Chondrocyte (in vitro differentiated cells): ENCODE measurements at places on chromosomes 12 and 14. TPM values are rescaled to one million over a fixed set of nuclear protein-coding genes. Genes with fewer than 3 reads are reported as not detected.

Gene DCAF11
- 30.7 to 41.5 TPM (median 32.9 TPM) in 3 replicates for total RNA-seq

DNA sequence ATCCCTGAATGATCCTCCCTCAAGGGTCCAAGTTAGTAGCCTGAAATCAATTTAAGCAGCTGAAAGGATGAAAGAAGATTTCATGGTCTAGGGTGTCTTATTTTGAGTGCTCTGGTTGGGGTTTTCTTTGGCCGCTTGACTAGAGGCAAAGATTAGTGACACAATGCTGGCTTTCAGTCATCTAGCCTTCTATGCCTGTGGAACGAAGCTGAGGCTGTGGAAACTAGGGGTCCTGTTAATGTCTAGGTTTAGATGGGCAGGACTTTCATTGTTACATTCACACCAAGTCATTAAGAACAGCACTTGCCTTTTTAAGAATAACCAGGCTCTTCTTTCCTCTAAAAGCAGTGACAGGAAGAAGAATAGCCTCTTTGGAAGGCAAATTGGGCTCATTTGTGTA is 253.8 kb upstream of the E2F7 start:
- DNase-seq: no peak

Gene ARHGEF25
- 29.0 to 30.6 TPM (median 29.5 TPM) in 3 replicates for total RNA-seq

Gene TMEM117
- 15.5 to 20.0 TPM (median 15.5 TPM) in 3 replicates for total RNA-seq

DNA sequence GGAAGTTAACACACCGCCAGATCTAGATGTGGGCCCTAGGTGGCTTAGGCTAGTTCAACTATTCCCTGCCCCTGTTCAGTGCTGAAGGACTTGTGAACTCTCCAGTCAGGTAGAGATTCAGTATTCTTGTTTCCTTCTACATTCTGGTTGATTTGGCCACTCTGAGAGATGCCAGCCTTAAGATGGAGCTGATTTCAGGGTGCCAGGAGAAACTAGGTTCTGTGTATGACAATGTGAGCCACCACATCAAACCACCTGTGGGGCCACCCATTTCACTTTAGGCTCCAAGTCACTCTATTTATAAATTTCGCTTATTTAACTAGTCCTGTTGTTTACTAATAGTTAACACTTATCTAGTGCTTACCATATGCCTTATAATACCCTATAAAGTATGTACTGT is 26.0 kb downstream of the FRMD6 start:
- DNase-seq: no peak

DNA sequence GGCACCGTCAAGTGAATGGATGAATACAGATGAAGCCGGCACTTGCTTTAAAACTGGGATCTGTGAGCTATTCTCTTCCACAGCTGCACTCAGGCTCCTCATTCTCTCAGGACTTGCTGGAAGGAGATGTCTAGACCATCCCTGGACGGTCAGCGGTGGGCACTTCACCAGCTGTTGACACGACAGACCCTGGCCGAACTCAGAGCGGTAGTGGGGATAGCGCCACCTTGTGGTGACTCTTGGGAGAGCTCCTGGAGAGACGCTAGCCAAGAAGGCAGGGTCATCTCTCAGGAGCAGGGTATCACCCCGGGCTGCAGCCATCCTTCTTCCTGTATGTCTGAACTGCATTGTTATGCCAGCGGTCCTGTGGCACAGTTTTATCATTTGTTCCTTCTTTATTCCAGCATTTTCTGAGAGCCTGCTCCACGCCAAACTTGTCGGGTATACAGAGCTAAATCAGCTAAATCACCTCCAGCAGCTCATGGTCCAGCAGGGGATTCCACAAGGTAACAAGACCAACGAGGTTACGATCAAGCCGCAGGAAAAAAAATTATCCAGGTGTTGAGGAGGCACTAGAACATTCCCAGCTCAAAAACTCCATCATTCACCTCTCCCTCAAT is 10.0 kb downstream of the WNT1 start:
- no peak for DNase-seq

GRCh38 chr14:85762526-85762925 is 232.6 kb downstream of the FLRT2 start:
- DNase-seq: no peak

DNA sequence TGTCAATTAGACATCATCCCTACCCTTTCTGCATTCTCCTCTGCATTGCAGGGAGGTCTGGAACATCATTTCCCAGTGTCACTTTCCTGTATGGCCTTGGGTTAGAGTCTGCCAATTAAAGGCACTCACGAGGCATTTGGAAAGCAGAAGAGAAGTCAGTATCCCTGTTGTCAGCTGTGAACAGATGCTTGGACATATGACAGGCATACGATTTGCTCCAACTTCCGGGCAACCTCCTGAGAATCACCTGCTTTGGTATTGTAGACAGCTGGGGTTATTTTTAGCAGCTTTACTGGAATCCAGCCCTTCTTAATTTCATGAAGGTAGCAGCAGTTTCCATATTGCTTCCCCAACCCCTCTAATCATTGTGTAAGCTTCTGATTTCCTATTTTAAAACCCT is 88.7 kb upstream of the DHRS4 start:
- DNase-seq: no peak

DNA sequence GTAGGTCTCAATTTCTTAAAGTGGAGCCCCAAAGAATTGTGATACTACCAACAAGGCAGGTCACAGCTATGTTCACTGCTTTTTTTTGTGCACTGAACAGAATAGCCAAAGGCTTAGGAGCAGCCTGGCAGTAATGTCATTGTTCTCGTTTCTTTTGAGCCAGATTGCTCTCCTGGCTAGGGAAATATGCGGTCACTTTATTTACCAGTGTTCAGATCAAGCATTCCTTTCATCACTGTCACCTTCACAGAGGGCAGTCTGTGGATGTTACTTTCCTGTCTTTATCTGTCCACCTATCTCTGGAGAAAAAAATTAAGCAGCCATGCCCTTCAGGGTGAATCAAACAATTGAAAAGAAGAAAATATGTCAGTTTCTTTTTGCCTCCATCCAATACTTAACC is 159.6 kb downstream of the BTG1 start:
- no peak for DNase-seq

DNA sequence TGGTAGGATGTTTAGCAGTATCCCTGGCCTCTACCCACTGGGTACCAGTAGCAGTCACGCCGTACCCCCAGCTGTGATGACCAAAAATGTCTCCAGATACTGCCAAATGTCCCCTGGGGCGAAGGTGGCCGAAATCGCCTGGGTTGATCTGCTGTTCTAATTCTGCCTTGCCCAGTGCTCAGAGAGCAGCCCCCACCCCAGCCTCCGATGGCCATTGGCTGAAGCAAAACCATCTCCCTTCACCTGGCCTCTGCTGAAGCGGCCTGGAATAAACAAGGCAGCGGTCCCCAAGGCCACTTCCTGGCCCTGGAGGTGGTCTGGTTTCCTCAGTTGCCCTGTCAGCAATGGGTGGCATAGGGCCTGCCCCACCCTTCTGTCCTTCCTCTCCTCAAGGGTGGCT is 298.4 kb downstream of the CACNA1C start:
- DNase-seq: no peak

Gene COCH
- total RNA-seq: 4.2 to 15.6 TPM (median 14.7 TPM) in 3 replicates

- no peak for DNase-seq
These were observed 827.9 kb downstream of the BCL11B start for GRCh38 chr14:98444077-98444476.

DNA sequence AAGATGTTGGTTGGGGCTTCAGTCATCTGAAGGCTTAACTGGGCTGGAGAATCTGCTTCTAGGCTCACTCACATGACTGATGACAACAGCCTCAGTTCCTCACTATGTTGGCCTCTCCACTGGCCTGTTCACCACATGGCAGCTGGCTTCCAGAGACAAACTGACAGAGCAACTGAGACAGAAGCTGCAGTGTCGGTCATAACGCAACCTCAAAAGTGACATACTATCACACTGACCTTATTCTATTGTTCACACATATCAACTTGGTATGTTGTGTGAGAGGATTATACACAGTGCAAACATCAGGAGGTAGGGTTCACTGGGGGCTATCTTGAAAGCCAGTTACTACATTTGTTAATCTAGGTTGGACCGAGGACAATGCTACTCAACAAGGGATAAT is 92.9 kb downstream of the PAWR start:
- no peak for DNase-seq

DNA sequence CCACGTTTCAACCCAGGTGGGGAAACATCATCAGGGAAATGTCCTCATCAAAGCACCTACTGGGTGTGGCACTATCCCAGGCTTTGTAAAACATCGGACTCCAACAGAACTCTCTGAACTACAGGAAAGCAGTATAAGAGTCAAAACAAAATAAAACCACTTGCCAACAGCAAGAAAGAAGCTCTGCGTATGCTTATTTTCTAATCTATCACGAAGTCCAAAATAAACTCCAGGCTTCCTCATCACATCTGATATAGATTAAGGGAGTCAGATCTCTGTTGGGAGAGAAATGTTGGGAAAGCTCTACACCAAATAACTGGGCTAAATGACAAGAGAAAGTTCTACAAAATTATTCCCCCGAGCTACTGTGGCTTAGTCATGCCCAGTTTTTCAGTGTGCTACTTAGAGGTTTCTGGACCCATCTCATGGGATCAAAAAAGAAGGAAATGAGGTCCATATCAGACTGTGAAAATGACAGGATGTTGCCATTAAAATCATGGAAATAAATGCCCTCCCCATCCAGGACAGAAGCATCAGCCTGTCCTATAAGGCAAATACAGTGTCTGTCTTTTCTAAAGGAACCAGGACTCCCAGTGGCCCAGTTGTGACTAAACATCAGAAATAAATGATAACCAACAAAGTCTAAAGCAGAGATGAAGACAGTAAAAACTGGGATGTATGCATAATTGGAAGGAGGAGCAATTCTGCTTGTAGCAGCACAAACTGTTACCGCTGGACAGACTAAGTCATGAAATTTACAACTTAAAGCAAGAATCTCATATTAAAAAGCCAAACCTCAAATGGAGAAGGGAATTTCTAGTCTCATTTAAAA is 149.5 kb downstream of the STXBP6 start:
- DNase-seq: no peak

DNA sequence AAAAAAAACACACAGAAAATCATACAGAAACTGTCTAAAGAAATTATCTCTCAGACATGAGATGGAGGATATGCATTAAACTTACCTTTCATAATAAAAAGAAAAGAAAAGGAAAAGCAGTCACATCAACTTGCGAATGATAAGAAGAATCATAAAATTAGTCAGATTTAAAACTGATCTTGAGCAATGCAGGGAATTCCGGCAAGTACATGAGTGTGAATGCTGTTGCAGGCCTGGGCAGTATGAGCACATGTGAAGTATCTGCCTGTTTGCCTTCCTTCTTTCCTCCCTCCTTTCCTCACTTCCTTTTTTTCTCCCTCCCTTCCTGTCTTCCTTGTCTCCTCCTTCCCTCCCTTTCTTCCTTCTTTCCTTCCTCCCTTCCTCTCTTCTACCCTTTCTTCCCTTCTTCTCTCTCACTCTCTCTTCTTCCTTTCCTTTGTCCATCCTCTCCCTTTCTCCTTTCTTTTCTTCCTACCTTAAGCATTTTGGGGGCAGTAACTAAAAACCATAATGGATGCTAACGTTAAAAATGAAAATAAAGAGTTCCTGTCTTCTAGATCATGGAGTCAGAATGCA is 38.5 kb upstream of the SLC6A15 start:
- DNase-seq: no peak

Gene KRT83
- total RNA-seq: not detected in 3 replicates

Gene MYO1A
- total RNA-seq: 0.48 TPM in 1 of 3 replicates, not detected in the others

Gene KRT1
- not detected in 3 replicates for total RNA-seq

DNA sequence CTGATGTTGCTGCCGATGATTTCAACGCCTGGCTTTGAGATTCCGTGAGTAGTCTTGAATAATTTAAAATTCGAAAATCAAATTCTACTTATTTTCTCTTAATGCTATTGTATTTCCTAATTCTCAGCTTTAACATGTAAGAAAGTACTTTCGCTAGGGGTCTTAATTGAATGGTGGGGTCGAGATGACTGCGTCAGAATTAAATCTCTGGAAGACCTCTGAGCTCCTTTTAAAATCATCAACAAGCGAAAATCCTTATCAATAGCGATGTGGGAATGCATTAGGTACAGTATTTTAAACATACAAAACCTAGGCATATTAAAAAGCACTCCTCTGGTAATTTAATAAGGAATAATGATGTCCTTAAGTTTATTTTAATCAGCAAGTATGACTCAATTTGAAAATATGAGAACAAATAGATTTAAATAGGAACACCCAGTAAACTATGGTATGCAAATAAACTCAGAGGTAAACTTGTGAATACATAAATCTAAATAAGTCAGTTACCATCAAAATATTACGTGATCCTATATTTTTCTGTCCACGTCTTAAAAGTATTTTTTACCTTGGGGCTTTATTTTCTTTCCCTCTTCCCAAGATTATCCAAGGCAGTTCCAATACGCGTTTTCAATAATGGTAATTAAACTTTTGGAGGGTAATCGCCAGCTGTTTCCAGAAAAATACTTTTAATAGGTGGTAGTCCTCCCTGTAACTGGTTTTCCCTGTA is 1.4 kb downstream of the FOXA1 start:
- DNase-seq: no peak

Gene CLEC12A
- total RNA-seq: not detected in 3 replicates

DNA sequence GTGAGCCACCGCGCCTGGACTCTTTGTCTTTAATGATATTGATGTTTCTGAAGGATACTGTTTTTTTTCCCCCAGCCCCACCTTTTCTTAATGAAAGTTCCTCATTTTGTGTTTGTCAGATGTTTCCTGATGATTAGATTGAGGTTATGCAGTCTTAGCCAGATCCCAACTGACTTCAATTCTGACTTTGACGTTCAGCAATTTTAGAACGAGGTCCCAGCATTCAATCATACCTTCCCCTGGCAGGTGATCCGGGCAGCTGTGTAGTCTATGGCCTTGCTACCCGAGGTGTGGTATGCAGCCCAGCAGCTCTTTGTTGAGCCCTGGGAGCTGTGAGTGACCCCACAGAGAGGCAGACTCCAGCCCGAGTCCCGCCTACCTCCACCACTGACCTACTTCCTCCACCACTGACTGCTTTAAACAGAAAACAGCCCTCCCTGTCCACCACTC is 82.7 kb downstream of the LGMN start:
- no peak for DNase-seq

GRCh38 chr14:88556581-88556980 is 1.8 kb upstream of the PTPN21 start:
- DNase-seq: no peak
